ENCODE measurements at places on chromosomes 16 and 17. TPM values are rescaled to one million over a fixed set of nuclear protein-coding genes. Genes with fewer than 3 reads are reported as not detected.
A peak's percentile ranks its signal among the peaks of the same experiment; 100 is the strongest.

Gene ZNF423
- total RNA-seq = 8.0 TPM

Gene MATCAP1
- 13.9 TPM for total RNA-seq

Gene GJC1
- total RNA-seq = 19.9 TPM

Gene LGALS9B
- total RNA-seq = 1.2 TPM

Gene AMZ2
- 37.1 TPM for total RNA-seq

- DNase-seq = no peak
These were observed 67.0 kb downstream of the PRMT7 start for GRCh38 chr16:68377667-68378393.

- DNase-seq = no peak
These were observed 90.7 kb downstream of the PITPNC1 start for GRCh38 chr17:67467500-67468455.

DNA sequence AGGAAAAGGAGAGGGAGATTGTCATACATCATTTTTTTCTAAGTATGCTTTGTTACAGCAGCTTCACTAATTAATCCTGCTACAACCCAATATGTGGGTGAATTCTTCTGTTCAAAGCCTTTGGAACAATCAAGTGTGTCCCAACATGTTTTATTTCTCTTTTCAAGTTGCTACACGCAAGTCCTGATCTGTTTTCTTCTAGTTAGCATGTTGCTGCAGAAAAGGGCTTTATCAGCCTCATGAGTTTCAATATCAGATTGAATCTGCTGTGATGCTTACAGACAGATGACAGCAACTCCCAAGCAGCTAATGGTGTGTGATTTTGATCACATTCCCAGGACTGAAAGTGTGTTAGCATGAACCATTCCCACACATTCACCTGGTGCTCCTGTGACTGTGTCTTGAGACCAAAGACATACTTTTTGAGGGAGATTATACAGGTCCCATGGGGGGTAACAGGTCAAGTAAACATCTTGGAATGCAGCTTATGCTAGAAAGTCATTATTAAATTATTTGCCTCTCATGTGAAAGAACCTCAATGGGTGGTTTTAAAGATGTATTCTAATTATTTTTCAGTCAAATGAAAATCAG, 96.9 kb upstream of the KCNJ16 start:
- DNase-seq = no peak

- peak; percentile 100 for DNase-seq
These were observed at the start of gene TMEM256 for GRCh38 chr17:7403977-7404736. TSS of gene TMEM256 (minus strand) at chr17:7404097. CDS start at chr17:7404084, 13 bp downstream.

- no peak for DNase-seq
These were observed 15.9 kb upstream of the C16orf95 start for GRCh38 chr16:87333101-87333500.

- no peak for DNase-seq
These were observed 423.5 kb downstream of the MAF start for GRCh38 chr16:79177018-79177417.

DNA sequence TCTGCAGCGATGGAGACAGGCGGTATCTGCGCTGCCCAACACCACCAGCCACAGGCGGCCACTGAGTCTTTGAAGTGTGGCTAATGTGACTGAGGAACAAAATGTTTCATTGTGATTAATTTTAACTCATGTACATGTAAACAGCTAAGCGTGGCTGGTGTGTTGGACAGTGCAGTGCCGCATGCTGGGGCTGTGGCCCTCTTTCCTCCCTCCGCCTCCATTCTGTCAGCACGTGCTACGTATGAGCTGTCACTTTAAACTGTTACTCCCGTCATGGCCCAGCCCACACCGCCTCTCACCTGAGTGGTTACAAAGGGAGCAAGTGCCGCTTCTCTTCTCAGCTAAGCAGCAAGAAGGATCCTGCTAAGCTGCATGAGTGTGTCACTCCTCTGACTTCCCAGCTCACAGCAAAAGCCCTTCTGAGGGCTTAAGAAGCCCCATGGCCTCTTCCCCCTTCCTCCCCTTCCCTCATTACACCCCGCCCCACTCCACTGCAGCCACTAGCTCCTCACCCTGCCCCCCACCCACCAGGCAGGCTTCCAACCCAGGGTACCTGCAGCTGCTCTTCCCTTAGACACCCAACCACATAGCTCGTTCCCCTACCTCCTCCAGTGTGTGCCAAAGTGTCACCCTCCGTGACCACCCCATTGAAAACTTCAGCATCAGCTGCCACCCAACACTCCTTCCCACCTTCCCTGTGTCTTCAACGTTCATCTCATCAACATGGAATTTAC, 15.0 kb downstream of the HASPIN start:
- DNase-seq = no peak

- DNase-seq = no peak
These were observed 53.9 kb upstream of the ERCC4 start for GRCh38 chr16:13866073-13866472.

DNA sequence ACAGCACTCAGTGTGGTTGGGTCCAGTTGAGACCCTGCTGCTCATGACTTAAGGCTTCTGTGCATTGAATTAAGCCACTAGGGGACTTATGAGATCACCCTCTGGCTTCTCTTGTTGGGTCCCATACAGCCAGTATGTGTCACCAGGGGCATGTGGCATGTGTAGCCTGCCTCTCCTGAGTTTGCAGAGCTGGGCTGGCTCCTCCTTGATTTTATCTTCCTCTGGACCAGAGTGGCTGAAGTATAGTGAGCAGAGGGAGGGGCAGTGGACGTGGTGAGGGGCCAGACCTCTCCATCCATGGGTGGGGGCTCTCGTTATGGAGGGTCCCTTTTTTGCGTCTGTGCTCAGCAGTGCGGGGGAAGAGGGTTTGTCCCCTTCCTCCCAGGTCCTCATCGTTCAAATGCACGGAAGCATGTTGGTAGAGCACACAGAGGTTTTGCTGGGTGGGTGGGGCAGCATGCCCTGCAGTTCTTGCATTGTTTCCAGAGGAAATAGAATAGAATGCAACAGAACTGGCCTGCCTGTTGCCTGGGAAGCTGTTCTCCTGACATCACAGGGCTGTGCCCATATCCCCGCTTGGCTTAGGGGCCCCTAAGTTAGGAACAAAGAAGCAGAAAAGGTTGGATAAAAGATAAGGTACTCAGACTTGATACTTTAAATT, 77.4 kb downstream of the SPECC1 start:
- DNase-seq = no peak
